ENCODE measurements at places on chromosomes 13 and 19. TPM values are rescaled to one million over a fixed set of nuclear protein-coding genes. Genes with fewer than 3 reads are reported as not detected.

DNA sequence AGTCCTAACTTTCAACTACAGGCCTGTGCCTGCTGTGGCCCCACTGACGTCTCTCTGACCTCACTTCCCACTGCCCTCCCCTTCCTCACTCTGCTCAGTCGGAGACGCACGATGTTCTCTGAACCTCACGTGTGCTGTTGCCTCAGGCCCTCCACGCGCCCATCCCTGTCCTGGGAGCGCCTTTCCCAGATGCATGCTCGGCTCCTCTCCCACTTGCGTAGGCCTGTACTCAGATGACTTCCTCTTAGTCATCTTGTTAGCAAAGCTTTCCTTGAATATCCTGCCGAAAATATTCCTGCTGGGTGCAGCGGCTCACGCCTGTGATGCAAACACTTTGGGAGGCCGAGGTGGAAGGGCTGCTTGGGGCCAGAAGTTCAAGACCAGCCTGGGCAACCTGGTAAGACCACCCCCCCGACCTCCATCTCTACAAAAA, 9.3 kb upstream of the SYT5 start:
- H3K4me3 ChIP-seq, result no peak overlapping the region
- no peaks in the 10 kb centered on the region for H3K27me3 ChIP-seq
- no peak for DNase-seq
- no peak overlapping the region for H3K27ac ChIP-seq
- no peaks in the 10 kb centered on the region for H3K4me1 ChIP-seq

DNA sequence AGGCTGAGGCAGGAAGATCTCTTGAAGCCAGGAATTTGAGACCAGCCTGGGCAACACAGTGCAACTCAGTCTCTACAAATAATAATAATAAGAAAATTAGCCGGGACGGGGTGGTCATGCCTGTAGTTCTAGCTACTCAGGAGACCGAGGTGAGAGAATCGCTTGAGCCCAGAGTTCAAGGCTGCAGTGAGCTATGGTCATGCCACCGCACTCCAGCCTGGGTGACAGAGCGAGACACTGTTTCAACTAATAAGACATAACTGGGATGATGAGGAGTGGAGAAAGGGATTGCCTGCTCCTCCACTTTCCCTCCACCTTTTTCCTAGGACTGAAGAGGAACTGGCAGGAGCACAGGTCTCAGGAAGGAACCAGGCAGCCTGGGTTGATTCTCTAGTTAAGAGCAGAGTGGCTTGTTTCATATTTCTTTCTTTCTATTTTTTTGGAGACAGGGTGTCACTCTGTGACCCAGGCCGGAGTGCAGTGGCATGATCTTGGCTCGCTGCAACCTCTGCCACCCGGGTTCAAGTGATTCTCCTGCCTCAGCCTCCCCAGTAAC, 4.6 kb upstream of the GPI start:
- no peaks in the 10 kb centered on the region for H3K36me3 ChIP-seq
- H3K4me1 ChIP-seq, result no peaks in the 10 kb centered on the region
- H3K27ac ChIP-seq, result no peak overlapping the region
- no peak overlapping the region for H3K4me3 ChIP-seq
- H3K27me3 ChIP-seq, result no peaks in the 10 kb centered on the region

GRCh38 chr13:24267274-24267673, 42.1 kb upstream of the C1QTNF9 start:
- H3K36me3 ChIP-seq, result no peaks in the 10 kb centered on the region
- DNase-seq, result no peak
- peak overlapping the region; percentile 40 for H3K27ac ChIP-seq
- no peaks in the 10 kb centered on the region for H3K27me3 ChIP-seq
- H3K4me1 ChIP-seq, result peaks cover 34% of the 10 kb centered on the region

ARL11 gene
- total RNA-seq, result 0.43 TPM

- H3K27ac ChIP-seq, result no peak overlapping the region
- no peak for DNase-seq
- H3K4me3 ChIP-seq, result no peak overlapping the region
- no peaks in the 10 kb centered on the region for H3K36me3 ChIP-seq
- no peaks in the 10 kb centered on the region for H3K27me3 ChIP-seq
Observed at GRCh38 chr13:36130193-36130551, 1.0 kb downstream of the DCLK1 start.

DNA sequence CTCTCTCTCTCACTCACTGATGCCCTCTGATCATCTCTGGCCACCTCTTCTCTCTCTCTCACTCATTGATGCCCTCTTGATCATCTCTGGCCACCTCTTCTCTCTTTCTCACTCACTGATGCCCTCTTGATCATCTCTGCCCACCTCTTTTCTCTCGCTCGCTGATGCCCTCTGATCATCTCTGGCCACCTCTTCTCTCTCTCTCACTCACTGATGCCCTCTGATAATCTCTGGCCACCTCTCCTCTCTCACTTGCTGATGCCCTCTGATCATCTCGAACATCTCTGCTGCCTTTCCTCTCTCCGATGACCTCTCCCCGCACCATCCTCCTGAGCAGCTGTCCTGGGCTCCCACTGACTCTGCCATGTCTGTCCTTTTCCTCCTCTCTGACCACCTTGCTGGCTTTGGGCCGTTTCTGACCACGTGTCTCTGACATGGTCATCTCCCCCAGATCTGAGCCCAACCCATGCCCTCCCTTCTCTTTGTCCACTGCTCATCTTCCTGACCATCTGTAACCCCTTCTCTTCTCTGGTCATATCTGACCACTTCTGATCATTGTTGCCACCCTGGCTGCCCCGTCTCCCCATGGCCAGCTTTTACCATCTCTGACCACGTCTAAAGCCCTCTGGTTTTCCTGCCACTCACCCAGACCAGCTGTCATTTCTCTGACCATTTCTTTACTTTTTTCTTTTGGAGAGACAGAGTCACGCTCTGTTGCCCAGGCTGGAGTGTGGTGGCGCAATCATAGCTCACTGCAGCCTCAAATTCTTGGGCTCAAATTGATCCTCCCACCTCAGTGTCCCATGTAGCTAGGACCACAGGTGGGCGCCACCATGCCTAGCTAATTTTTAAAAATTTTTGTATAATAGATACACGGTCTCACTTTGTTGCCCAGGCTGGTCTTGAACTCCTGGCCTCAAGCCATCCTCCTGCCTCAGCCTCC, 2.4 kb downstream of the LRFN3 start:
- peaks cover 2% of the 10 kb centered on the region for H3K36me3 ChIP-seq
- H3K4me3 ChIP-seq, result no peak overlapping the region
- DNase-seq, result peak; percentile 35
- no peak overlapping the region for H3K27ac ChIP-seq
- H3K4me1 ChIP-seq, result no peaks in the 10 kb centered on the region

DNA sequence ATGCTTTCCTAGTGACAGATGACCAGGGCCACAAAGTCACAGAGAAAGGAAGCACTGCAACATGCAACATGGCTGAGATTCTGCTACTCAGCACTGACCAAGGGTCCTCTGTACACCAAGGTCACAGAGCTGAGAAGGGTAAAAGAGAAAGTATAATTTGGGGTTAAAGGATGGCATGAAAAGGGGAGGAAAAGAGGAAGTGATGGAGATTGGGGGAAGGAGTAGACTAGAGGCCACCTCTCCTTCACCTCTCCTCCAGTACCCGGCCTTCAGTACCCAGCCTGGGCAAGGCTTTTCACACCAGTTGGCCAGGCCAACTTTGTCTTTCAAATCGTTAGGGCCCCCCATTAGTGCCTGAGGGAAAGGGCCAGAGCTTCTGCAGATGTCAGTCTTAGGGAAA, 6.3 kb upstream of the RPS19 start:
- H3K27ac ChIP-seq, result no peak overlapping the region
- no peak overlapping the region for H3K4me3 ChIP-seq
- H3K27me3 ChIP-seq, result no peaks in the 10 kb centered on the region
- H3K4me1 ChIP-seq, result no peaks in the 10 kb centered on the region
- DNase-seq, result no peak

DNA sequence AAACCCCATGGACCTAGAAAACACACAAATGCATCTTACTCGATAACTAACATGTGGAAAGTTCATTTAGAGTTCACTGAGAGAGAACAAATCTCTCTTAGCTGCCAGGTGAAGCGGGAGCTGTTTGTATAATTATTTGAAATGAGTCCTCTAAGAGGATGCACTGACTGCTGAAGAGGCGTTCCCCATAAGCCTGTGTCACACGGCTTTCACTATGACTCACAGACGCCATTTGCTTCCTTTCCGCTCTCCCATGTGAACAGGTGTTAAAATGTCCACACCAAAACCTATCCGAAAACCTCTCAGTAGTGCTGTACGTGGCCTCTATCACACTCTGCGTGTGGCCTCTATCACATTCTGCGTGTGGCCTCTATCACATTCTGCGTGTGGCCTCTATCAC, 101.8 kb downstream of the SOX1 start:
- H3K27me3 ChIP-seq, result no peaks in the 10 kb centered on the region
- no peak overlapping the region for H3K4me3 ChIP-seq
- no peaks in the 10 kb centered on the region for H3K4me1 ChIP-seq

ATP13A1 gene
- total RNA-seq, result 28.6 TPM

GRCh38 chr19:32819419-32820400, 49.9 kb downstream of the SLC7A9 start:
- H3K27ac ChIP-seq, result no peak overlapping the region
- H3K36me3 ChIP-seq, result no peaks in the 10 kb centered on the region
- no peak for DNase-seq
- H3K4me1 ChIP-seq, result no peaks in the 10 kb centered on the region
- H3K4me3 ChIP-seq, result no peak overlapping the region

GRCh38 chr13:110633776-110634175, 18.4 kb downstream of the NAXD start:
- no peaks in the 10 kb centered on the region for H3K4me1 ChIP-seq
- H3K4me3 ChIP-seq, result no peak overlapping the region
- no peaks in the 10 kb centered on the region for H3K27me3 ChIP-seq
- DNase-seq, result no peak
- H3K36me3 ChIP-seq, result peaks cover 35% of the 10 kb centered on the region

GRCh38 chr19:5247957-5248705, 92.5 kb downstream of the PTPRS start:
- no peaks in the 10 kb centered on the region for H3K27me3 ChIP-seq
- no peak for DNase-seq
- no peaks in the 10 kb centered on the region for H3K36me3 ChIP-seq
- no peaks in the 10 kb centered on the region for H3K4me1 ChIP-seq

DNA sequence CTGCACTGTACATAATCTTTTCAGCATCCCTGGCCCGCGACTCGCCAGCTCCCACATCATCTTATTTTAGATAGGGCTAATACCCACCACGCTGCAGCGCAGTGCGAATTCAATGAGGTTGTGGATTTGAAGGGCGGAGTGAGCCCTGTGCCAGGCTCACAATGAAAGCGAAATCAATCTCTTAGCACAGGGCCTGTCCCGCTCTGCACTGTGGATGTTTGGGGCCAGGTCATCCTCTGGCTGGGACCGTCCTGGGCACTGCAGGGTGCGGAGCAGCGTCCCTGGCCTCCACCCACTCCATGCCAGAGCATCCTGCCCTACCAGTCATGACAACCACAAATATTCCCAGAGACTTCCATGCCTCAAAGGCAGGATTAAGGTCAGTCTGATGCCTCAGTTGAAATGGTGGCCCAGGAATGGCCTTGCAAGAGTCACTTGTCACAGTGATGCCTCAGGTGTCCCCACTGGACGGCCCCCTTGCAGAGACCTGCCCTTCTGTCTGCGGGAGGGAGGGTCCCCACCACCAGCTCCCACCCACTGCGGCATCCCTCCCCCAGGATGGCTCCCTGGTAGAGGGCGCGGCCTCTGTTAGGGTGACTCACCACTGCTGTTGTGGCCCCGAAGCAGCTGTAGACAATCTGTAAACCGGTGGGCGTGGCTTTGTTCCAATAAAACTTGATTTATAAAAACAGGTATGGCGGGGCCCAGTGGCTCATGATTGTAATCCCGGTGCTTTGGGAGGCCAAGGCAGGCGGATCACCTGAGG, 5.6 kb downstream of the UHRF1 start:
- DNase-seq, result no peak
- no peaks in the 10 kb centered on the region for H3K27me3 ChIP-seq
- H3K36me3 ChIP-seq, result no peaks in the 10 kb centered on the region
- no peak overlapping the region for H3K4me3 ChIP-seq
- no peak overlapping the region for H3K27ac ChIP-seq

DNA sequence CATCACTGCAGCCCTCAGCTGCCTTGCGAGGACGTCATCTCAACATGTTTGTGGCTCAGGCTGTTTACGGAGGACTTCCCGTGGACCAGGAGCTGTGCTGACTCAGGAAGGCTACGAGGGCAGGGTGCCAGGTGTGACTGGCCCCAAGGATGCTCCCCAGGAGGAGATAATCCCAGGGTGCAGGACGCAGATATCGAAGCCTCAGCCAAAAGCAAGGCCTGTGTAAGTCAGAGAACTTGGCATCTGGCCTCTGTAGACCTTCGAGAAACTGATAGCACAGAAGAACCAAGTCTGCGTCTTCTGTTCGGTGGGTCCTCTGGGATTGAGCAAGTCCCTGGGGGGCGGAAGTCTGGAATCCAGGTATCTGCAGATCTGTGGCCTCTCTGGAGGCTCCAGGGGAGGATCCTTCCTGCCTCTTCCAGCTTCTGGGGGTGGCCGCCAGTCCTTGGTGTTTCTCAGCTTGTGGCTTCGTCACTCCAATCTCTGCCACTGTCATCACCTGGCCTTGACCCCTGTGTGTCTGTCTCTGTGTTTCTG, 2.6 kb upstream of the DOHH start:
- H3K4me1 ChIP-seq, result no peaks in the 10 kb centered on the region
- H3K27me3 ChIP-seq, result no peaks in the 10 kb centered on the region
- no peak for DNase-seq
- no peak overlapping the region for H3K27ac ChIP-seq
- H3K36me3 ChIP-seq, result no peaks in the 10 kb centered on the region

GRCh38 chr19:50475736-50476223, 527 bp upstream of the EMC10 start:
- H3K27ac ChIP-seq, result no peak overlapping the region
- H3K4me1 ChIP-seq, result no peaks in the 10 kb centered on the region
- peak overlapping the region; percentile 79 for H3K4me3 ChIP-seq
- H3K36me3 ChIP-seq, result peaks cover 3% of the 10 kb centered on the region

- H3K27ac ChIP-seq, result no peak overlapping the region
- H3K4me1 ChIP-seq, result no peaks in the 10 kb centered on the region
- no peaks in the 10 kb centered on the region for H3K36me3 ChIP-seq
- H3K4me3 ChIP-seq, result no peak overlapping the region
- no peaks in the 10 kb centered on the region for H3K27me3 ChIP-seq
Observed at GRCh38 chr13:26658448-26659385, 101.2 kb downstream of the WASF3 start.

DNA sequence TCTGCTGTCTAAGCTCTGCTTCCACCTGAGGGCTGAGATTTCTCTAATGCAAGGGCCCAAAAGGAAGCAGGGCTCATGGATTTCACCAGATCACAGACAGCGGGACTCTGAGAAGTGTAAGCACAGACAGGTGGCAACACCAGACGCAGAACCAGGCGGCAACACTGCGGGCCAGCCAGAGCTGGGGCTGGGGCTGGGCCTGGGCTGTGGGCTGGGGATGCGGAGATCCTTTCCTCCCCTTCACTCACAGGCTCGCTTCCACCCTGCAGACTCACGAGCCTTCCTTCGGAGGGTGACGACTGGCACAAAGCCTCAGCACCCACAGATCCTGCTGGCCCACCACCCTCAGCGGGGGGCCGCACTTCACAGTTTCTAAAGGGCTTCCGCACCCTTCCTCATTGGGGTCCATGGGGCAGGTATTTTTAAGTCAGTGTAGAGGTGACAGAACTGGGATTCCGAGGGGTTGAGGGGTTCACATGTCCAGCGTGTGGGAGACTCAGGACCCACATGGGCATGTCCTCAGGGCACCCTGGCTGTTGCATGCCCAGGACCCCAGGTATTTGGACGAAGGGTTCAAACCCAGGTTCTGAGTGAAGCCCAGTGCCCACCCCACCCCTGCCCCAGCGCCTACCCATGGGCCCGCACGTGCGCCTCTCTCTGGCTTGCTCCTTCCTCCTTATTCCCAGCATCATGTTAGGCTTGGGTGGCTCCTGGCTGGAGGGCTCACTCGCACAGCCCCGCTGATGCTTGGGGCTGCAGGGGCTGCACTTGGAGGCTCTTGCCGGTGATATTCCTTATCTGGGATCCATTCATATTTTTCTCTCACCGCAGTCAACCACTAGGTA, 137.3 kb upstream of the GPR12 start:
- H3K27ac ChIP-seq, result no peak overlapping the region
- no peaks in the 10 kb centered on the region for H3K27me3 ChIP-seq
